ENCODE measurements at places on chromosomes 2 and 18.

DNA sequence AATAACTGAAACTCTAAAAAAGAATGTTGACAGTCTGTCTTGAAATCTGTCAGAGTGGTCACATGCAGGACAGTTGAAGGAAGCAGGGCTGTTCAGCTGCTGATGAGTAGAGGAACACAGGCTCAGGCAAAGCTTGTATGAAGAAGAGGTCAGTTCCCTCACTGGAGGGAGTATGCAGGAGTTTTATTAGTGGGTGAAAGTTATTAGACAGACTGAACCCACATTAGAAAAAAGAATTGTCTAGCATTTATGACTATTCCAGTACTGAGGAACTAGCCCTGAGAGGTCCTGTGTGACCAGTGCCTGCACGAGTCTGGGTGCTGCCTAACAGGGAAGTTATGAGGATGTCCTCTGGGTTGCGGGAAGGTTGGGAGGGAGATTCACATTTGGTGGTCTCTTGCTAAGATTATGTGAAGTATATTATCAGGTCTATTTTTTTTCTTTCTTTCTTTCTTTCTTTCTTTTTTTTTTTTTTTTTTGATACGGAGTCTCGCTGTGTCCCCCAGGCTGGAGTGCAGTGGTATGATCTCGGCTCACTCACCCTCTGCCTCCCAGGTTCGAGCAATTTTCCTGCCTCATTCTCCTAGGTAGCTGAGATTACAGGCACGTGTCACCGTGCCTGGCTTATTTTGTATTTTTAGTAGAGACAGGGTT is 9.6 kb downstream of the TET3 start:
- H3K36me3 ChIP-seq, result peaks cover 7% of the 10 kb centered on the region
- no peak for DNase-seq
- H3K4me1 ChIP-seq, result peaks cover 2% of the 10 kb centered on the region

GRCh38 chr2:157876786-157877138 is 632 bp upstream of the ACVR1 start:
- no peaks in the 10 kb centered on the region for H3K27me3 ChIP-seq
- peaks cover 5% of the 10 kb centered on the region for H3K4me1 ChIP-seq
- H3K36me3 ChIP-seq, result no peaks in the 10 kb centered on the region
- peak overlapping the region; percentile 81 for H3K4me3 ChIP-seq

GRCh38 chr18:67677489-67677888 is 161.0 kb upstream of the DSEL start:
- no peaks in the 10 kb centered on the region for H3K36me3 ChIP-seq
- no peak overlapping the region for H3K4me3 ChIP-seq
- no peaks in the 10 kb centered on the region for H3K4me1 ChIP-seq

- no peaks in the 10 kb centered on the region for H3K27me3 ChIP-seq
- H3K4me3 ChIP-seq, result no peak overlapping the region
- H3K27ac ChIP-seq, result no peak overlapping the region
- H3K36me3 ChIP-seq, result no peaks in the 10 kb centered on the region
- no peak for DNase-seq
These were observed 138.4 kb upstream of the RIOK3 start for GRCh38 chr18:23314672-23315071.

DNA sequence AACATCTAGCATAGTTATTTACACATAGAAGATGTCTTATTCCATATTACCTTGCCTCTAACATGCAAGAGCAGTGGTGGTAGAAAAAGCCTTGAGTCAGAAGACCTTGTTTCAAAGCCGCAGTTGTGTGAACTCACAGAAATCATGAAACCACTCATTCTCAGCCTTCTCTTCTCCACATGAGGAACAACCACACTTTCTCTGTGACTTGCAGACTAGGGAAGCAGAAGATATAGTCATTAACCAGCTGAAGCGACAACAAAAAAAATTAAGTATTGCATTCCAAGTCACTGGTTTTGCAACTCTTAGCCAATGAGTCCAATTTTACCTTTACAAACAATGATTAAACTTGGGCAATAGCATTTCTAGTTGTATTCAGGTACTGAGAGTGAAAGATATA is 19.0 kb downstream of the TWSG1 start:
- no peaks in the 10 kb centered on the region for H3K36me3 ChIP-seq
- no peak overlapping the region for H3K27ac ChIP-seq
- H3K4me1 ChIP-seq, result no peaks in the 10 kb centered on the region
- H3K27me3 ChIP-seq, result no peaks in the 10 kb centered on the region
- no peak for DNase-seq

GRCh38 chr2:58194458-58194857 is 46.7 kb downstream of the FANCL start:
- DNase-seq, result no peak
- no peak overlapping the region for H3K27ac ChIP-seq
- H3K4me3 ChIP-seq, result no peak overlapping the region
- no peaks in the 10 kb centered on the region for H3K4me1 ChIP-seq
- peaks cover 6% of the 10 kb centered on the region for H3K36me3 ChIP-seq

- H3K4me3 ChIP-seq, result no peak overlapping the region
- DNase-seq, result no peak
- H3K27ac ChIP-seq, result no peak overlapping the region
- H3K27me3 ChIP-seq, result no peaks in the 10 kb centered on the region
- no peaks in the 10 kb centered on the region for H3K36me3 ChIP-seq
- H3K4me1 ChIP-seq, result peaks cover 9% of the 10 kb centered on the region
These were observed 42.4 kb downstream of the ARL4C start for GRCh38 chr2:234454433-234454832.

DNA sequence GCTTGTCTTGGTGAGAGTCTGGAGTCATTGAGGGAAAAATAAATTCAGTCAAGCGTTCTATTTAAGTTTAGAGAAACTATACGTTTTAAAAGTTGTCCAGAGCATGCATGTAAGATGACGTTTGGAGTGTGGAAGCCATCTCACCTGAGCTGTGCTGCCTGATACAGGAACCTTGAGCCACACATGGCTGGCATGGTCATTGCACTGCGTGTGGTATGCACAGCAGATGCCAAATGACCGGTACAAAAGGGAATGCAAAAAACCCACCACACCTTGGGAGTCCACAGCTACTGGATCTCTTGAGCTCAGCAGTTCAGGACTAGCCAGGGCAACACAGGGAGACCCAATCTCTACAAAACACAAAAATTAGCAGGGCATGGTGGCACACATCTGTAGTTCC is 4.3 kb downstream of the MZT2B start:
- H3K4me3 ChIP-seq, result no peak overlapping the region
- DNase-seq, result no peak
- peaks cover 37% of the 10 kb centered on the region for H3K36me3 ChIP-seq

- no peak overlapping the region for H3K4me3 ChIP-seq
- H3K27me3 ChIP-seq, result peaks cover 7% of the 10 kb centered on the region
- H3K4me1 ChIP-seq, result peaks cover under 1% of the 10 kb centered on the region
- DNase-seq, result no peak
- H3K36me3 ChIP-seq, result no peaks in the 10 kb centered on the region
These were observed 163.8 kb upstream of the MYCN start for GRCh38 chr2:15776629-15776919.

DNA sequence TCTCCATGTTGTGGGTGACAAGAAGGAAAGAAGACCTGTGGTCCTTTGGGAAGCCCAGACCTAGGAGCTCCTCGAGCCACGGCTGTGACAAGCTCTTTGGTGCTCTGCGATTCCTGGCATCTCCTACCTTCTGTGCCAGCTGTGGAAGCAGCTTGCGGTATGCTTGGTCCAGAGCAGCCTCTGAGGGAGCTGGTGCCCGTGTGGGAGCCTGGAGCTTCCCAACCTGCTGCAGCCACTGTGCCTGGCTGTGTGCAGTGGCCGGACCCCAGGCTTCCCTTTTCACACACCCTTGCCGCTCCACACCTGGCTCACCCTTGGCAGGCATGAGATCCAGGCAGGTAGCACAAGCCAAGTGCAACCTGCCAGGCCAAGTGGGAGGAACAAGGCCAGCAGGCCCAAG is 1328.6 kb upstream of the SLC39A10 start:
- no peak for DNase-seq
- no peaks in the 10 kb centered on the region for H3K36me3 ChIP-seq
- no peaks in the 10 kb centered on the region for H3K4me1 ChIP-seq
- H3K4me3 ChIP-seq, result no peak overlapping the region
- no peak overlapping the region for H3K27ac ChIP-seq

- no peak for DNase-seq
- H3K27ac ChIP-seq, result peak overlapping the region; percentile 71
- peak overlapping the region; percentile 87 for H3K4me3 ChIP-seq
- H3K36me3 ChIP-seq, result peaks cover under 1% of the 10 kb centered on the region
- H3K27me3 ChIP-seq, result no peaks in the 10 kb centered on the region
These were observed 899 bp upstream of the GFPT1 start for GRCh38 chr2:69387770-69388481.

- no peaks in the 10 kb centered on the region for H3K27me3 ChIP-seq
- peaks cover 49% of the 10 kb centered on the region for H3K4me1 ChIP-seq
- no peak overlapping the region for H3K4me3 ChIP-seq
- H3K27ac ChIP-seq, result no peak overlapping the region
These were observed 24.9 kb downstream of the ASAP2 start for GRCh38 chr2:9231291-9232165.

DNA sequence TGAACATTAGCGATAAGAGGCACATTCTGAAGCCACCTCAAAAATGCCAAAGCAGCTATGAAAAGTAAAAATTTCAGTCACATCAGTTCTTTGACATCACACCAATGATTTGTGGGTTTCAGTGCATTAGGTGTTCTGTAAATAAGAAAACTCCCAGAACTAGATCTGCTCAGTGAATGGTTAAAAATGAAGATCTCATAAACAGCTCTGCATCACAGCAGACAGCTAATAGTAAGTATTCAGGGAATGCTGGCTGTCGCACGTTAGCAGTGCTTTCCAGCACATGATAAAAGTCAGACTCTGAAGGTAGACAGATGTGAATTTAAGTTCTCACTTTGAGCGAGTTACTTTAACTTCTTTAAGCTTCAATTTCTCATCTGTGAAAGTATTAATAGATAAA is 154.9 kb downstream of the SATB2 start:
- no peak overlapping the region for H3K27ac ChIP-seq
- H3K27me3 ChIP-seq, result no peaks in the 10 kb centered on the region
- peak; percentile 19 for DNase-seq
- no peaks in the 10 kb centered on the region for H3K4me1 ChIP-seq
- no peak overlapping the region for H3K4me3 ChIP-seq
- H3K36me3 ChIP-seq, result no peaks in the 10 kb centered on the region

DNA sequence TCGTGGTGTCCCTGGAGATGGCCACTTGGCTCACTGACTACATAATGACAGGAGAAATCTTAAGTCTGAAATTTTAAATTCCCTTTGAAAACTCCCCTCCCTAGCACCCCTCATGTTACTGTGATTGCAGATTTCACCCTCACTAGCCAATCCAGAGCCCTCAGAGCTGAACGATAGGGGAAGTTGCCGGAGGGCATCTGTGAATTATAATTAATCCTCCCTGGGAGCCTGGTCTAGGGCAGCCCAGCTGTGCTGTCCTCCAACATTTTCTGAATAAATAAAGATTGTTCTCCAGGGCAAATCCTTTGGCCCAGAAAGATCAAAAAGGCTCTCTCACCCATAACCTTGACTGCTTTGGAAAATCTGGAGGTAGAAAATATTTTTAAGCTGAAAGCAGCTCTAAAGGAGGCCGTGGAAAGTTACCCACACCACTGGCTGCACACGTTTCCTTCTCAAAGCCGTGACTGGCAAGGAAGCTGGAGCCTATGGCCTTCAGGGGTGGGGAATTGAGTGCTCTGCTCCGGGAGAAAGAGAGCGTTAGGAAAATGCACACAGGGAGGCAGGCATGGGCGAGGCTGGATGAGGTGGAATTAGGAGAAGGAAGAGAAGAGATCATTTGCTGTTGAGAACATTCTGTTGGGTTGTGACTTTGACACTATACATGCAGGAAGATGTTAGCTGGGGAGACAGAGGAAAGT is 68.9 kb upstream of the CNGA3 start:
- peaks cover 12% of the 10 kb centered on the region for H3K27me3 ChIP-seq
- no peak overlapping the region for H3K27ac ChIP-seq
- no peak overlapping the region for H3K4me3 ChIP-seq
- no peak for DNase-seq
- H3K4me1 ChIP-seq, result peaks cover 16% of the 10 kb centered on the region

GRCh38 chr2:129636692-129637091 is 342.8 kb upstream of the RAB6C start:
- no peak overlapping the region for H3K27ac ChIP-seq
- H3K4me3 ChIP-seq, result no peak overlapping the region
- DNase-seq, result no peak
- H3K36me3 ChIP-seq, result no peaks in the 10 kb centered on the region
- no peaks in the 10 kb centered on the region for H3K4me1 ChIP-seq

DNA sequence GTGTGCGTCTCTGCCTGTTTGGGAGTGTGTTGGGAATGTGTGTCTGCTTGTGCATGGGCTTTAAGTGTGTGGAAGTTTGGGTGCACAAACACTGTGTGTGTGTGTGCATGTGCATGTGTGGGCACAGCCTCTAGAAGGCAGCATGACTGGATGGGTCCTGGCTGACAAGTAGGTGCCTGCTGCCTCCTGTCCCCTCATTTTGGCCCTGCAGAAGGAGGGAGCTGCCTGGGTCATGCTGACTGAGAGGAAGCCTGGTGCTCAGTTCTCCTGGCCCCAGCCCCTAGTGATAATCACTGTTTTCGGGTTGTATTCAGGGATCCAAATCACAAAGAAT is 34.1 kb downstream of the GLI2 start:
- peaks cover 47% of the 10 kb centered on the region for H3K4me1 ChIP-seq
- H3K4me3 ChIP-seq, result no peak overlapping the region
- no peak for DNase-seq

GRCh38 chr2:18749912-18750526 is 160.7 kb upstream of the NT5C1B start:
- peak; percentile 68 for DNase-seq
- no peak overlapping the region for H3K27ac ChIP-seq
- H3K36me3 ChIP-seq, result no peaks in the 10 kb centered on the region
- H3K4me3 ChIP-seq, result no peak overlapping the region
- H3K27me3 ChIP-seq, result no peaks in the 10 kb centered on the region

DNA sequence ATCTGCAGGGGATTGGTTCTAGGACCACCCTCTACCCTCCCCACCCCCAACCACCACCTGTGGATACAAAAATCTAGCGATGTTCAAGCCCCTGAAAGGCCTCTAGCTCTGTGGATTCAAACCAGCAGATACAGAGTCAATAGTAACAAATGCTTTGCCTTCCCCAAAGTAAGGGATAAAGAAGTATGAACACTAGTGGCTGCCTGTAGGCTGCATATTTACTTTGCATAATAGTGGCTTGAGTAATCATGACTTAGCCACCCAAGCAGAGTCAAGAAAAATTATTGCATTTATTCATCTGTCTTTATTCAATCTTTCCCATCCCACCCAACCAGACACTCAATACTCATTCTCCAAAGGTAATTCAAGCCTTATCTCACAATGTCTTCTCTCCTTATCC is 43.8 kb downstream of the SOCS6 start:
- DNase-seq, result peak; percentile 25
- peaks cover 53% of the 10 kb centered on the region for H3K36me3 ChIP-seq
- no peak overlapping the region for H3K27ac ChIP-seq
- no peaks in the 10 kb centered on the region for H3K4me1 ChIP-seq

DNA sequence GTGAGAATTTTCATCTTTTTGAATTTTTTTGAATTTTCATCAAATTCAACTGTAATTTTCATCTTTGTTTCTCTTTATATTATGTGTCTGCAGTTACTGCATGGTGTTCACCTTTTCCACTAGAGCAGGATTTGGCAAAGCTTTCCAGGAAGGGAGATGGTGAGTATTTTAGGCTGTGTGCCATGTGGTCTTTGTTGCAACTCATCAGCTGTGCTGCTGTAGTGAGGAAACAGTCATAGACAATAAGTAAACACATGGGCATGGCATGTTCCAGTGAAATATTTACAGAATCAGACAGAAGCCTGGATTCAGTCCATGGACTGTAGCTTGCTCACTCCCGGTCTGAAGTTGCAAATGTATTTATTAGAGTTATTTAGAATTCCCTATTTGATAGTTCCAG is 120.4 kb downstream of the DCDC2C start:
- H3K27me3 ChIP-seq, result no peaks in the 10 kb centered on the region
- H3K36me3 ChIP-seq, result no peaks in the 10 kb centered on the region
- H3K4me3 ChIP-seq, result no peak overlapping the region
- H3K4me1 ChIP-seq, result no peaks in the 10 kb centered on the region
